Peyer's patch (tissue), 4 donors: ENCODE measurements at places on chromosomes 13 and 19.

DNA sequence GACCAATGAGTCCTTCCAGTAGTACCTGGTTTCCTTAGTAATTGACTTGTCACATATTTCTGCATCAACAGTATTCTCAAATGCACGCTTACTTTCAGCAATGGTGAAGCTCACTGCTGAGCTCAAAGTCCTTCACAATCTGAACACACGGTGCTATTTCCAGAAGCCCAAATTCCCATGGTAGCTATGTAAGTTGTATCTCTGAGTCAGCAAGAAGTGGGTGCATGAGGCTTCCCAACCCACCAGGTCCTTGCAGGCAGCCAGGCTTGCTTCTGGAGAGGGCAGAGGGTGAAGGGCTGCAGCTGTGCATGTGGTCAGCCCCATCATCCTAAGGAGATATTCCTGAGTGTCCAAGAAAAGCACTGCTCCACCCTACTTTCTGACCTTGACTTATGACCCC is 25.7 kb downstream of the COL4A2 start:
- DNase-seq: no peak

DNA sequence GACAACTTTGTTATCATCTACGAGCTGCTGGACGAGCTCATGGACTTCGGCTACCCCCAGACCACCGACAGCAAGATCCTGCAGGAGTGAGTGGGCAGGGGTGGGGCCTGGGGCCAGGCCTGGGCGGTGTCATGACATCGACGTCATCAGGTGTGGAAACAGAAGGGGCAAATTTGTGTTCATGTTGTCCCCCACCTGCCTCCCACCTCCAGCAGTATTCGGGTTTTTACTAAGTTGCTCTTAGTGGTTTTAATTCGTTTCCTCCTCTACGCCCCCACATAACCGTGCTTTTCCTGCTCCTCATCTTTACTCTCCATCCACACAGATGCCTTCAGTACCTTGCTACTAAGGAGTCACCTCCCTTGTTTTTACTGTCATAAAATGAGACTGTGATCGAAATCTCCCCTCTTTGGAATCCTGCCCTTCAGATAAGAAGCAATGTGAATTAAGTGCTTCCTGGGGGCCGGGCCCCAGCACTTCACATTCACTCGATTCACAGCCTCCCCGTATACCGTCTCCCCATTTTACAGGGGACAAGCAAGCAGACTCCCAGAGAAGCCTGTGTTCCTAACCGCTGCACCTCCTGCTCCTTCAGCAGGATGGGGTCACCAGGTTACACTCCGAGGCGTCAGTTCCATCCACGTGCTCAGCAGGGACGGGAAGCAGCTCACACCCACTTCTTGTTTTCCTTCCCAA is 10.5 kb downstream of the AP1M1 start:
- DNase-seq: no peak

GRCh38 chr19:28466107-28467045 is 746.6 kb downstream of the UQCRFS1 start:
- peak; percentile 49 for DNase-seq

DNA sequence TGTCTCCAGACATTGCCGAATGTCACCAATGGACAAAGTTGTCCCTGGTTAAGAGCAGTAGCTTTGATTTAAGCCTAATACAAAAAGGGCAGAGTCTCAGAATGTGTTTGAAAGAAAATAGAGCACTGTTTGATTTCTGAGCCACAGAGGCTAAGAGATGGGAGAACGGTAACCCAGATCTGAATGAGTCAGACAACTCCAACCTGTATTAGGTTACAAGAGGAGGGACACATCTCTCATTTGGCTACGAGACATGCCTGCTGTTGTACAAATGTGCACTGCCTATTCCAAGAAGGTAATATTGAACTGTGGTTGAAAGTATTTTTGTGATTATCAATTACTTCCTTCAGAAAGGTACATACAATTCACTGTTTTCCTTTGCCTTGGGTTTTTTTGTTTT is 4.9 kb upstream of the HSPH1 start:
- no peak for DNase-seq

- no peak for DNase-seq
Observed at GRCh38 chr19:40054632-40055031, 1.4 kb downstream of the ZNF780B start.

DNA sequence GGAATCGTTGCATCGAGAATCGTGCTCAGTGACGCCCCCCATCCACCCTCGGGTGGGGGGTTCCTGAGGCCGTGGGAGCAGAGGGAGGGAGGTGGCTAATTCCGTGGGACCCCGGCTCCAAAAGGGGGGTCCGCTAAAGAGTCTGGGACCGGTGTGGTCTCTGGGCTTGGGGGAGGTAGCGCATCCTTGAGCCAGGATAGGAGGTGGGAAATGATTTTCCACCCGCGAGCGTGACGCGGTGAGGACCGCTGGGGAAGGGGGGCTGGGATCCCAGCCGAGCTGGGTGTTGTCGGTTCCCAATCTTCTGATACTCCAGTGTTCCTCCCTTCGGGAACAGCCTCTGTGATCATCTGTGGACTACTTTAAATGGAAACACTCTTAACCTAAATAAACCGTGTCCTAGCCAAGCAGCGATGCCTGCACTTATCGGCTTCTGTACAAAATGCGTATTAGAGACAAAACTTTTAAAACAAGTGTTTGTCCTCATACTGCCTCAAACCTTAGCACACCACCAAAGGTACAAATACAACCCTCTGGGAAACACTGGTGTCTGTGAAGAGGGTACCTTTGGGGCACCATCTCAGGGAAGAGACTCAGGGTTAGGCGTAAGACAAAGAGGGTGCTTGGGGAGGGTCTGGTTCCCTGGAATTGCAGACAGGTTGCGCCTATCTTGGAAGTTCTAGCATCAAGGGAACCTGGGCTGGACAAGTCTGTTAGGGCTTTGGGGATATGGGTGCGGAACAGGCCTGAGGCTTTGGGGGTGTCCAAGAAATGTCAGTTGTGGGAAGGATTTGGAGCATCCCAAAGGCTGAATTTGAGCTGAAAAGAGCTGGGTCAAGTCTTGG is 16.0 kb downstream of the KCNC3 start:
- peak; percentile 40 for DNase-seq

- DNase-seq: no peak
Observed at GRCh38 chr13:32905063-32905863, 111.0 kb upstream of the KL start.

- DNase-seq: peak; percentile 45
Observed at GRCh38 chr13:21014502-21015170, 46.8 kb downstream of the LATS2 start.

- no peak for DNase-seq
Observed at GRCh38 chr19:6970021-6970420, 51.2 kb downstream of the MBD3L2B start.

DNA sequence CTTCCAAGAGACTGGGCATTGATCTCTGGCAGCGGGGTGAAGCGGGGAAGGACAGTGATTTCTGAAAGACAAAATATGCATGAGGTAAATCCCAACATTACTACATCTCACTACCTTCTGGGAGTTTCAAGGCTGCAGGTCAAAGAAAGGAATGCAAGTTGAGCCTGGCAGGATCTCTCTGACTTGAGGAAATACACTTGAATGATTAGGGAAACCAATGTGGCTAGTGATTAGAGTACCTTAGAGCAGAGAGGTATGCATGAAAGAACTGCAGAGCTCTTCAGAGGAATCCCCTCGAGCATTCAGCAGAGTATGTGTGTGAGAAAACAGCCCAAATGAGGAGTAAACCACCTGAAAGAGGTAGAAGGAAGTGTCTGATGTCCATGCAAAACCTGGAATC is 2874.1 kb upstream of the PCDH20 start:
- no peak for DNase-seq

DNA sequence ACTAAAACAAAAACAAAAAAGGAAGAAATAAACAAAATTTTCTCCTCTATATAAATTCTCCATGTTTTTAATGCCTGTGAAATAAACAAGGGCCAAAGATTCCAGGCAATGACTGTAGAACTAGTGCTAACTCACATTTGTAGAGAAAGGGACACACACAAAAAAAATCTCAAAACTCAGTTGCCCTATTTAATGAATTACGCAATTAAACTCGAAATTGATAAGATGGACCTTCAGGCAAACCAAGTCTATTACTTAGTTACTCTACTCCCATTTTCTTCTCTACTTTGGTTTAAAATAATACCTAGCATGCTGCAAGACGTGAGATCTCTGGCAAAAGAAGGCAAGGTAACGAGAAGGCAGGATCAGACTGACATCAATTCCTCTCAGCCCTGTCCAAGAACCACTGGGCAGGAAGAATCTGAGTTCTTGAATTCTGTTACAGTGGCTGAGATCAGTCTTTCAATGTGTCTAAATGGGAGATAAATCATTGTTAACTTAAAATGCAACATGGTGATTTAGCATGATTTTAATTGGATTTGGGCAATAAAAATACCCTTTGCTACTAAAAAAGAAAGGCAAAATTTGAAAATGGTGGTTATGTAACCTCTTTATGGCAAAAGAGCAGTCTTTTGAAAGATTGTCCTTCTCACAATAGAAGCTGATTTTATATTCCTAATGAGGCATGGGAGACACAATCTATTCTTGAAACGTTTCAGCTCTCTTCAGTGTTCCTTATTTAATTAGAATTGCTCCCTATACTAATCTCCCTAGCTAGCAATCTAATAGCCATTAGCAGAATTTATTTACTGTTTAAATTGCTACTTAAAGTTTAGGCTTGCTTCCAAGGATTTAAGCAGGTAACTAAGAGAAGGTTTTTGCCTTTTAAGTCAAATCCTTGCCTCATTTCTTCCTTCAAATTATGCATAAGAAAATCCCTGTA is 25.9 kb downstream of the SPRY2 start:
- no peak for DNase-seq

- peak; percentile 79 for DNase-seq
Observed at GRCh38 chr13:44903574-44903985, 85.7 kb downstream of the NUFIP1 start.

GRCh38 chr13:105579821-105580710 is 955.4 kb downstream of the EFNB2 start:
- no peak for DNase-seq

DNA sequence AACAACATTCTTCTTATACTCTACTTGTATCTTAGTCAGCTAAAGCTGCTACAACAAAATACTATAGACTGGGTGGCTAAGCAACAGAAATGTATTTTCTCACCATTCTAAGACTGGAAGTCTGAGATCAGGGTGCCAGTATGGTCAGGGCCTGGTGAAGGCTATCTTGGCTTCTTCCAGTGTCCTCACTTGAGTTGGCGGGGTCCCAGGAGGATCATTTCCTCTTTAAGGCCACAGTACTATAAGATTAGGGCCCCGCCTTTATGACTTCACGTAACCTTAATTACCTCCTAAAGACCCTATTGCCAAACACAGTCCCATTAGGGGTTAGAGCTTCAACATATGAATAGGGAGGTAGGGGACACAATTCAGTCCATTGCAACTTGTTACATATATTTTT is 30.7 kb upstream of the DOCK9 start:
- DNase-seq: no peak

GRCh38 chr19:10417541-10418234 is 2.6 kb upstream of the PDE4A start:
- DNase-seq: no peak

DNA sequence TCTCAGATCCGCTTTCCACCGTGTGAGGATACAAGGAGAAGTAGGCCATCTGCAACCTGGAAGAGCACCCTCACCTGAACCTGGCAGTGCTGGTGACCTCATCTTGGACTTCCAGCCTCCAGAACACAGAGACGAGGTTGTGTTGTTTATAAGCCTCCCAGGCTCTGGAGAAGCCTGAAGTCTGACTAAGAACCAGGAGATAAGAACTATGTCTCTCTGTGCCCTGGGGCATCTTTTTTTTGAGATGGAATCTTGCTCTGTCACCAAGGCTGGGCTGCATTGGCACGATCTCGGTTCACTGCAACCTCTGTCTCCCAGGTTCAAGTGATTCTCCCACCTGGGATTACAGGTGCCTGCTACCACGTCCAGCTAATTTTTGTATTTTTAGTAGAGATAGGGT is 14.5 kb downstream of the FCGBP start:
- DNase-seq: no peak

DNA sequence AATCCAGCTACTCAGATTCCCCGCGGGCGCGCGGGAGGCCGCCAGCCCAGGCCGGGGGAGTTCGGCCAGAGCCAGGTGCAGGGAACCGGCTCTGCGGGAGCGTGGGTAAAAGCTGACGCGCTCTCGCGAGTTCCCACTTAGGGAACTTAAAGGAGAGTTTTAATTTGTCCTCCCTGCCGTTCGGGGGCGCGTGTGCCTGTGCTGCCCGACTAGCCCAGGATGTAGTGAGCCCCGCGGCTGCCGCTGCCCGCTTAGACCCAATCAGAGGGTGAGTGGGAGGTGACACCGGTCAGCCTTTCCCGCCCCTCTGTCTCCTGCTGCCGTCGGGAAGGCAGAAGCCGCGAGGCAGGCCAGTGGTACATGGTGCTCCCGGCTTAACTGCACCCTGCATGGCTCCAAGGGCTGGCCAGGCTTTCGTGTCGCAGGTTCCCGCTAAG is 36.0 kb upstream of the NEK3 start:
- peak; percentile 69 for DNase-seq

GRCh38 chr19:2013683-2013961 is 1.9 kb downstream of the BTBD2 start:
- no peak for DNase-seq
